ENCODE measurements at places on chromosomes 3 and 15. TPM values are rescaled to one million over a fixed set of nuclear protein-coding genes. Genes with fewer than 3 reads are reported as not detected.

DNA sequence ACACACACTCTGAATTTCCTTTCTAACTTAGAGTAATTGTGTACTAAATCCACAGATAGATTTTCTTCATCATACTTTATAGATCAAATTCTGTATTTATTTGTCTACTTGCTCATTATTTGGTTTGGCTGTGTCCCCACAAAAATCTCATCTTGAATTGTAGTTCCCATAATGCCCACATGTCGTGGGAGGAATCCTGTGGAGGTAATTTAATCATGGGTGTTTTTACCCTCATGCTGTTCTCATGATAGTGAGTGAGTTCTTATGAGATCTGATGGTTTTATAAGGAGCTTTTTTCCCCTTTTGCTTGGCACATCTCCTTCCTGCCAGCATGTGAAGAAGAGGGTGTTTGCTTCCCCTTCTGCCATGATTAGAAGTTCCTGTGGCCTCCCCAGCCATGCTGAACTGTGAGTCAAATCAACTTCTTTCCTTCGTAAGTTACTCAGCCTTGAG lies 198.3 kb upstream of the TGFBR2 start:
- DNase-seq, result no peak

DNA sequence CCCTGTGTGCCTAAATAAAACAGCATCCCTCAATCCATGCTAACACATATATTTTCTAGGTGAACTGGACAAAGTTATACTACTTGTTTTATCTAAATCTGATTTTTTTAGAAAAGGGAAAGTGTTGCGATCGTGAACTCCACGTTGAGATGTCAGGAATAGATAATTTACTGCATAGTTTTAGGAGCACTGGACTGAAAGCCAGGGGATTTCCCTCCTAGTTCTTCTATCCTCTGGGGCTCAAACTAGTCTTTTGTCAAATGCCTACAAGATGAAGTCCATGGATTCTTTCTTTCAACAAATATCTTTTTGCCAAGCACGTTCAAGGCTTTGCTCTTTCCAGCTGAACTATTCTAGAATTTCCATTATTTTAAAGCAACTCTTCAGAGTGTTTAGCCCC lies 617 bp upstream of the HPS3 start:
- DNase-seq, result no peak

DNA sequence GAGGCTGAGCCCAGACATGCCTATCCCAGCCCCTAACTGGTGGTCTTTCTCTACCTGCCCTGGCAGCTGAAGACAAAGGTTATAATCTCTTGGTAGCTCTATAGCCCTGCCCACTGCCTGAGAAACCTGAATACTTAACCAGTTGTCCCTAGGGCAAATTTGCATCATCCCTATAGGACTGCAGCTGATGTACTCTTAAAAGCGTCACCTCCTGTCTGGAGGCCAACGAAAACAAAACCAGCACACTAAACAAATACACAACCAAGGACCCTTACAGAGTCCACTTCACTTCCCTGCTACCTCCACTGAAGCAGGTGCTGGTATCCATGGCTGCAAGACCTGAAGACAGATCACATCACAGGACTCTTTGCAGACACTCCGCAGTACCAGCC lies 98.0 kb downstream of the KCNAB1 start:
- no peak for DNase-seq

GRCh38 chr3:16990163-16990562 lies 105.4 kb downstream of the PLCL2 start:
- DNase-seq, result no peak

GRCh38 chr3:38890426-38890825 lies 74.4 kb upstream of the SCN10A start:
- DNase-seq, result no peak

DNA sequence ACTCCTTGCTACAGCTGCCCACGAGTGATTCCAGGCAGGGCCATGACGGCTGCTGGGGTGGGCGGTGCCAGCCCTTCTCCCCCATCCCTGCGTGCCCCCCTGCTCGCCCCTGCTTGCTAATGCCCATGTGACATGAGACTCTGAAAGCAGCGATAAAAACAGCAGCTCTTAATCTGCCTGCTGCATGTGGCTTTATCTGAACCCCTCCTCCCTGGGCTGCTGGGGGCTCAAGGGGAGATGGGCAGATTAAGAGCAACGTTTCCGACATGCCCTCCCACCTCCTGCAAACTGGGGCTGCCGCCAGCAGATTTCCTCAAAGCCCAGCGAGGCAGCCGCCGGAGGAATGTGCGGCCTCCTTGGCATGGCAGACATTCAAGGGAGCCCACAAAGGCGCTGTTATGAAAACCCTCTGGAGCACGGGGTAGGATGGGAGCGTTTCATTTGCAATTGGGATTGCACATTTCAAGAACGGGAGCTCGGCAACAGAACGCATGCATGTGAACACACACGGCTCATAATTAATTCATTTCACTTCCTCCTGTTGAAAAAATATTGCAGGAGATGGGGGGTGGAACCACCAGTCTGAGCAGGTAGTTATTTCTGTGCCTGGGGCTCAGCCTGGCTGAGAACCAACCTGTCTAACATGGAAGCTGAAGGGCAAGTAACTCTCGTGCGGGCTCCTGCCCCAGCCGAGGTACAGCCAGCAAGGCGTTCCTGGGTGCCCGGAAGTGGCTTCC lies 504.2 kb upstream of the PROK2 start:
- peak; percentile 92 for DNase-seq

- no peak for DNase-seq
Measured at GRCh38 chr15:96411056-96412031, 80.8 kb downstream of the NR2F2 start.

DNA sequence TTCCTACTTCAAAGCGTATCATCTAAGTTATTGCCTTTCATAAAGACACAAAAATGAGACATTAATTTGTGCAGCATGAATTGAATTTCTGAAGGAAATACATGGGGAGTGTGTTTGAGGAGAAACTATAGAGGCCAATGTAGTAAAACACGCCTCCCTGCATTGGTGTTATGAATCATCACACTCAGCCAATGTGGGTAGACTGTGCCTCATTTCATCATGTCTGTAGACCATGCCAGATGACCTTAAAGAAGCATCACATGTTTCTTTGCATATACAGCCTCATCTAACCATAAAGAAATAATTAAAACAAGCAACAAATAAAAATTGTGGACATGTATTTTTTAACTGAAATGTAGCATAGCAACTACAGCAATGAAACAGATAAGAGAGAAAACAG lies 486.0 kb upstream of the ADAMTS9 start:
- no peak for DNase-seq

GRCh38 chr15:34055868-34056595 lies 17.0 kb upstream of the AVEN start:
- DNase-seq, result no peak

DNA sequence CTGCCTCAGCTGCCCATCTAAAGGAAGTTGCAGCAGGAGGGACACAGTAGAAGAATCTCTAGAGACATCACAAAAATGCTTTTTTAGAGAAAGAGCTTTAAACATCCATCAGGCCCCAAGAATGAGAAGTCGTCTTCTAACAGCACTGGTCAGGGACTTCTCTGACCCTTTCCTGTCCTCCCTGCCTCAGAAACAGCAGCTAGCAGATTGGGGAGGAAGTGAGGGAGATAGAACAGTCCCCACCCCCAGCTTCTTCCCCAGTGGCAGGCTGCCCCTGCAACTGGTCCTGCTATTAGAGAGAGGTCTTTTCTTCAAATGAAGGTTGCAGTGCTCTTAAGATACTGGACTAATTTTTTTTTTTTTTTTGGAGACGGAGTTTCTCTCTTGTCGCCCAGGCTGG lies 55.1 kb downstream of the PDE8A start:
- no peak for DNase-seq

Gene EDEM1
- total RNA-seq, result 16.2 TPM

Gene FBN1
- total RNA-seq, result 30.4 TPM

Gene GOLGA8R
- total RNA-seq, result 4.8 TPM

Gene PAQR5
- total RNA-seq, result 0.27 TPM

Data from hematopoietic multipotent progenitor cell (in vitro differentiated cells).